IMR-90 (cell line): ENCODE measurements at places on chromosomes 6 and 20.

- DNase-seq, result no peak
Observed at GRCh38 chr6:134910593-134910935, 39.3 kb downstream of the ALDH8A1 start.

DNA sequence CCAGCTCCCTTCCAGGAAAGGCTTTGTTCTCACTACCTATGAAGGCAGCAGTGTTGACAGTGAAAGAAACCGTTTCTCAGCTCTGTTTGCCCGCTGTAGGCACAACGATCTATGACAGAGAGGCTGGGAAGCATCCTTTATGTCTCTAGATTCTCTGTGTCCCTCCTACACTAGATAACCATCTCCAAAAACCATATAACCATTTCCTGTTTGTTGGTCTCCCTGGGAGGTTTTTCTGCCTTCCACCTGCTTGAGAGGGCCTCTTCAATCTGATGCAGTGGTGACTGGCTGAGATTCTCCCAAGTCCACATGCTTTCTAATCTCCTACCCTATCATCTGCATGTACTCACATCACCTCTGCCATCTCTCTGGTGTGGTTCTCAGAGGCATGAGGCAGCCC lies 32.0 kb upstream of the TMEM217 start:
- no peak for DNase-seq

- DNase-seq, result no peak
Observed at GRCh38 chr20:64214952-64215351, 40.6 kb upstream of the PCMTD2 start.

GRCh38 chr20:6697228-6697972 lies 70.1 kb upstream of the BMP2 start:
- no peak for DNase-seq

GRCh38 chr20:24840121-24840713 lies 108.9 kb upstream of the CST7 start:
- no peak for DNase-seq

DNA sequence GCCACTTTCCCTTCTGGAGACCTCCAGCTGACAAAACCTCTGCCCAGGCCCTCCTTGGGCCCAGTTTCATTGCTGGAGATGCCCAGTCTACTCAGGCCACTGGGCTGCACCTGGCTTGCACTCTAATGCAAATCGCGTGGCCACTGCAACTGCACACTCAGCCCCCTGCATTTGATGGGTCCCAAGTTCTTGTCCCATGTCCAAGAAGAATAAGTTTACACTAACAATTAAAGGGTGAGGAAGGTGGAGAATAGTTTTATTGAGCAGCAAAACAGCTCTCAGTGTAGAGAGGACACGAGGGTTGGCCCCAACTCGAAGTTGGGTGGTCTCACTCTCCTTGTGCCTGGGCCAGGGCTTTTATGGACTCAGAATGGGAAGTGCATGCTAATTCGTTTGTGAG lies 31.9 kb upstream of the THEMIS start:
- no peak for DNase-seq

DNA sequence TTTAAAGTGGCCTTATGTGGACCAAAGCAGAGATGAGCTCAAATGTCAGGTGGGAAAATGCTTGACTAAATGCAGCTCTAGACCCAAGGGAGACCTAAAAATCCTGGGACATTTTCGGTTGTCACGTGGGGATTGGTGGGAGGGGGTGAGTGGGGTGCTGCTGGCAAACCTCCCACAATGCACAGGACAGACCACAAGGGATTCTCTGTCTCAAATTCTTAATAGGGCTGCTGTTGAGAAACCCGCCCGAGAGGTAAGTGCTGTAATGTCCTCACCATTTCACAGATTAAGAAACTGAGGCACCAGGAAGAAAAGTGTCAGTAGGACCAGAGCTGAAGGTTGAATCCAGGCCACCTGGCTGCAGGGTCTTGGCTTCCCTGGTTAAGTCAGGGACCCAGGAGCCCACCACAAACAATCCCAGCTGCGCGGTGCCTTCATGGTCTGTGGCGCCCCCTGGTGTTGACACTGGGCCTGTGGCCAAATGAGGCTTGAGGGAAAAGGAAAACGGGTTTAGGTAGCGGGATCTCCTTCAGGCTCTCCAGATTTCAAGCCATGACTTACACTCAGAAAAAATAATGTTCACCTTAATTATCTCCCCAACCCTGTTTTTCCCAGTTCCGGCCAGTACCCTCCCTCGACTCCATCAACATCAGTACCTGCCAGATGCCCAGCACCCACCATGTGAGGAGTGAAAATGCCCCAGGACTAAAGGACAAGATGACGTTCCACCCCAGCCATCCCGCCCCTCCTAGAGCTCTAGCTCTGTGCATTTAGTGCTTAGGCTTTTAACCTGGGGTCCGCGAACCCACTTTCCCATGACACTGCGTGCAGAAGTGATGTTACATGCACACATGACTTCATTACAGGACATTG lies 7.2 kb downstream of the HLA-G start:
- no peak for DNase-seq

DNA sequence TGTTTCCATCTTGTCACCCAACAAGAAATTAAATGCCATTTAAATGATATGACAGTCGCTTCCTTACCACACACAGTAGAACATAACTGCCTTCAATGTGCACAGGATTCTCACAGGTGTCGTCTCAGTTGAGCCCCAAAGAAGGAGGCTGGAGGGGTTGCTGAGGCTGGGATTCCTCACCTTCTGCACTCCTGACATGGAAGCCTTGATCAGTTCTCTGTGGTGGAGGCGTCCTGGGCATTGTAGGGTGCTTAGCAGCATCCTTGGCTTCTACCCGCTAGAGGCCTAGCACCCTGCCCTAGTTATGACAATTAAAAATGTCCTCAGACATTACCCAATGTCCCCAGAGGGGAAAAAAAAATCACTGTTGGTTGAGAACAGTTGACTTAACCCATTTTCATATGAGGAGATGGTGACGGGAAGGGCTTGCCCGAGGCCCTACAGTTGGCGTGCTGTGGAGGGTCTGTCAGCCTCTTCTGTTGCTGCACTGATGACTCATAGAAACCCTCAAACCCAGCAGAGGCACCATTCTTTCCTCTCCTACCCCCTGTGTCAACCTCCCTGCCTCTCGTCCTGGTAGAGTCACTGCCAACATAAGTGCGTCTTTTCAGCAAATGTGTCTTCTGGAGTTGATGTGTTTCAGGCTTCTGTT lies 19.3 kb upstream of the ZNF831 start:
- no peak for DNase-seq

- DNase-seq, result no peak
Observed at GRCh38 chr6:31727034-31727716, 1.9 kb downstream of the DDAH2 start.

DNA sequence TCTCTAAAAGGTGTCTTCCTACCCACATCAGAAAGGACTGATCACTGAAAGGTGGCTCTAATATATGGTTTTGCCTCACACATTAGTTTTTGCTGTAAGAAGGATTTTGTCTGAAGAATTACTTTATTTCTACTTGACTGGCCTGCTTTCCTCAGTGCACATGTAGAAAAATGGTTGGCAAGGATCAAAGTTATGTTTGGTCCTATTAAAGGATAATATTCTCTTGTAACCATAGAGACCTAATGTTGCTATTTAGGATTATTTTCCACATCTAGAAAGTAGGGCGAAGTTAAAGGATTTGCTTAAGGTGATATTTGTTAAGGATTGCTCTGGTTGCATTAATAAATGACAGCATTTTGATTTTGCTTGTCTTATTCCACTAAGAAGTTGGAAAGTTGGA lies 40.7 kb downstream of the PHACTR2 start:
- no peak for DNase-seq

GRCh38 chr6:69818223-69818930 lies 21.6 kb upstream of the LMBRD1 start:
- DNase-seq, result no peak

DNA sequence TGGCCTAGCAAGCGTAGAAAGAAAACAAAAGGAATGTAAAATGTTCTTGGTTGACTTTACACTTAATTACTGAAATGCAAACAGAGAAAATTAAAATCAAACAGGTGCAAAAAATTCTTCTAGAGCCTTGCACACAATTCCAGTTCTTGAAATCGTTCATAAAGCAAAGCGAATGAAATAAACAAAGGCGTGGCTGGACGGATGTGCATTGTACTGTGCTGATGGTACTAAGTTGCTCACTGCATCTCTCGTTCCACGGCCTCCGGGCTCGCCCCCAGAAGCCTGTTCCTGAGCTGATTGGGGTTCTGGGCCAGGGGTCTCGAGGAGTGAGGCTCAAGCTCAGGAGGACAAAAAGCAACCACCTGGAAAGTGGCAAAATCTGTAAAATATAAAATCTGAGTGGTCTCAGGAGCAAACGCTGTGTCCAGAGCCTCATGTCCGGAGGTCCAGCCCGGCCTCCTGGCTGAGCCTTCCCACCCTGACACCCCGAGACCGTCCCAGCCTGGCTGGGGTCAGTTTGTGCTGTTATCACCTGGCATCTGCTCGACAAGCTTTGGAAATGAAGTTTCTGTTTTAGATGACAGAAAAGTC lies 71.3 kb downstream of the TTLL2 start:
- DNase-seq, result no peak

GRCh38 chr20:40980106-40980827 lies 48.4 kb upstream of the TOP1 start:
- DNase-seq, result no peak
